ENCODE measurements at places on chromosomes 3 and 15.

DNA sequence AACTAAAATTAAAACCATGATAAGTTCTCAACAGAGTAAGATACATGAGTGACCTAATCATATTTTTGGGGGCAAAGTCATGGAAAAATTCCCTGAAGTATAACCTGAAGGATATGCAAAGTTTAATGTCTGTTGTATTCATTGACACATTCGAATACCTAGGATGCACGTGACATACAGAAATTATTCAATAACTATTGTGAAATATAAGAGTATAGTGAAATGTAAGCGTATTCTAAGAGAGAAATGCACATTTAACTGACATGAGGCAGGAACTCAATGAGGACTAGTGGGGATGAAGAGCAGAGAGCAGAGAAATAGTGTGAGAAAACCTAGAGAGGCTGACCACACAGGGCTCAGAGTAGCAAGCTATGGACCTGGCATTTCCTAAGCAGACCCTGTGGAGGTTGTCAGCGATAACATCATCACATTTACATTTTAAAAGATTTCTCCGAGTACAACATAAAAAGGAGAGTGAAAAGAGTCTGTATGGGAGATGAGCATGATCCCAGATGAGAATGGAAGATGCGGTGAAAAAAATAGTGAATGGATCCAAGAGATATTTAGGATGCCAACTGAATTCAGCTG lies 588.8 kb downstream of the MAGI1 start:
- DNase-seq = no peak

GRCh38 chr3:101811875-101812274 lies 32.9 kb downstream of the NXPE3 start:
- no peak for DNase-seq

GRCh38 chr3:164912916-164913315 lies 165.4 kb downstream of the SI start:
- no peak for DNase-seq

DNA sequence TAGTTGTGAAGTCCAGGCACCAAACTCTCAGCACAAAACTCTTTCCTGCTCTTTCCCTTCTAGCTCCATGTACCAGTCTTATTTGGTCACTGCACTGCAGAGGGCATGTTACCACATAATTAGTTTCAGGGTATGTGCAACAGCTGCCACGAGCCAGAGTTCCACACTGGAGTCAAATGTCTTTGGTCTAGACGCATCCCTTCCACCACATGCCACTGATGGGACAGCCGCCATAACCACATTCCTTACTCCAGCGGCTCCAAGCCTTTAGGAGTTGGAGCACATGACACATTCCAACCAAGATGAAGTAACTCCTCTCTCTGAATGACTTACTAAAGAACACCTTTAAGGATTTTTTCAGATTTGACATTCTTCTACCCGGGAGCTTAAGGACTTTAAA lies 153.4 kb downstream of the ERC2 start:
- no peak for DNase-seq

- no peak for DNase-seq
Observed at GRCh38 chr3:141926929-141927328, 50.5 kb downstream of the ATP1B3 start.

Data from GM12892 (cell line).